T-helper 17 cell (primary cell): ENCODE measurements at places on chromosomes 7 and 10. TPM values are rescaled to one million over a fixed set of nuclear protein-coding genes. Genes with fewer than 3 reads are reported as not detected.

GRCh38 chr7:107045195-107045960 lies 873 bp downstream of the PRKAR2B start:
- peaks cover 9% of the 10 kb centered on the region for H3K36me3 ChIP-seq
- peak overlapping the region; percentile 97 for H3K4me3 ChIP-seq
- H3K27ac ChIP-seq = peak overlapping the region; percentile 1
- peaks cover 8% of the 10 kb centered on the region for H3K4me1 ChIP-seq
- peaks cover 42% of the 10 kb centered on the region for H3K27me3 ChIP-seq

- H3K27ac ChIP-seq = no peak overlapping the region
- H3K27me3 ChIP-seq = no peaks in the 10 kb centered on the region
- H3K4me1 ChIP-seq = no peaks in the 10 kb centered on the region
- peaks cover 3% of the 10 kb centered on the region for H3K36me3 ChIP-seq
- no peak for DNase-seq
Observed at GRCh38 chr7:133941496-133941895, 185.6 kb upstream of the LRGUK start.

DNA sequence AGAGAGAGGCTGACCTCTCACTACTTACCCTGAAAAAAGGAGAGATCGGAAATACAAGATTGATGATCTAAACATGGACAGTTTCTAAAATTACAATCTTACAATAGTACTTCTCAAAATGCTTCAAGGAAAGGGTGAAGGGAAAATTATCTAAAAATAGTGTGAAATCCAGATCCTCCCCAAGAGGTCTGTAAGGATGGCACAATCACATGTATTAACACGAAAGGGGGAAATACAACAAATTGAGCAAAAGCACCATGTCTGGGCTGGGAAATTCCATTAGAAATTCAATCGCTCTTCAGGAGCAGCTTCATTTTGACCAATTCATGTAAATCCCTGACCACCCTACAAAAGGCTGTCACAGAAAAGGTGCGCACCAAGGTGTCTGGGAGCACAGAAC lies 67.0 kb downstream of the PKD1L1 start:
- no peak overlapping the region for H3K27ac ChIP-seq
- no peaks in the 10 kb centered on the region for H3K27me3 ChIP-seq
- DNase-seq = no peak
- no peak overlapping the region for H3K4me3 ChIP-seq

- H3K27me3 ChIP-seq = peaks cover 34% of the 10 kb centered on the region
- H3K4me3 ChIP-seq = no peak overlapping the region
- DNase-seq = no peak
- H3K27ac ChIP-seq = no peak overlapping the region
- H3K36me3 ChIP-seq = no peaks in the 10 kb centered on the region
Observed at GRCh38 chr10:43891241-43891640, 242.6 kb upstream of the ZNF32 start.

- H3K4me3 ChIP-seq = no peak overlapping the region
- no peak for DNase-seq
- H3K27me3 ChIP-seq = peaks cover 47% of the 10 kb centered on the region
- H3K27ac ChIP-seq = no peak overlapping the region
- no peaks in the 10 kb centered on the region for H3K4me1 ChIP-seq
Observed at GRCh38 chr10:123778719-123779517, 112.7 kb downstream of the CPXM2 start.

GRCh38 chr7:39644170-39644569 lies 20.8 kb downstream of the RALA start:
- H3K27me3 ChIP-seq = no peaks in the 10 kb centered on the region
- peaks cover 36% of the 10 kb centered on the region for H3K4me1 ChIP-seq
- peaks cover 4% of the 10 kb centered on the region for H3K36me3 ChIP-seq
- no peak for DNase-seq
- H3K27ac ChIP-seq = no peak overlapping the region

GRCh38 chr10:24277277-24277676 lies 68.3 kb downstream of the KIAA1217 start:
- no peaks in the 10 kb centered on the region for H3K27me3 ChIP-seq
- no peak overlapping the region for H3K27ac ChIP-seq
- no peak for DNase-seq
- no peaks in the 10 kb centered on the region for H3K4me1 ChIP-seq
- peaks cover 2% of the 10 kb centered on the region for H3K36me3 ChIP-seq
- no peak overlapping the region for H3K4me3 ChIP-seq

DNA sequence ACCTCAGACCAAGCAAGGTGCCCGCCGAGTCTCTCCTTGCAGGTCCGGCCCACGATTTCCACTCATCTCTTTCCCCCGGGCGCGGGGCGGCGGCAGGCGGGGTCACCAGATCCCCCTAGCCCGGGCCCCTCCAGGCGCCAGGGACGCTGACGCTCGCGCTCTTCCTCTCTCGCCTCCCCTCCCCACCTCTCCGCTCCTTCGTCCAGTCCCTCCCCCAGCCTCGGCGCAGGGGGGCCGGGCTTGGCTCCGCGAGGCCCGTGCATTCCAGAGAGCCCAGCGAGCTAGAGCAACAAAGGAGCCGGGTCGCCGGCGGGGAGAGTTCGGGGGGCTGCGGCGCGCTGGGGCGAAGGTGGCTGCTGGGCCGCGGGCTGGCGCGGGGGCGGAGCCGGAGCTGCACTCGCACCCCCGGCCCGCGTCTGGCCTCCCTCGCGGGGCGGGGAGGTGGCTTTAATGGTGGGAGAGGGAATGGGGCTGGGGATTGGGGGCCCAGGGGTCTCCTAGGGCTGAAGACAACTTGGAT lies at the start of gene SMO:
Gene SMO, plus strand, starts transcription at position 262 of the 520 bp plus-strand sequence. CDS start 519 bp downstream, outside the sequence.
- no peak for DNase-seq
- H3K27me3 ChIP-seq = peaks cover 70% of the 10 kb centered on the region
- peaks cover 12% of the 10 kb centered on the region for H3K4me1 ChIP-seq

GRCh38 chr10:13272164-13272571 lies 27.7 kb downstream of the PHYH start:
- H3K36me3 ChIP-seq = no peaks in the 10 kb centered on the region
- H3K27me3 ChIP-seq = no peaks in the 10 kb centered on the region
- H3K4me3 ChIP-seq = no peak overlapping the region
- DNase-seq = no peak
- no peak overlapping the region for H3K27ac ChIP-seq

DNA sequence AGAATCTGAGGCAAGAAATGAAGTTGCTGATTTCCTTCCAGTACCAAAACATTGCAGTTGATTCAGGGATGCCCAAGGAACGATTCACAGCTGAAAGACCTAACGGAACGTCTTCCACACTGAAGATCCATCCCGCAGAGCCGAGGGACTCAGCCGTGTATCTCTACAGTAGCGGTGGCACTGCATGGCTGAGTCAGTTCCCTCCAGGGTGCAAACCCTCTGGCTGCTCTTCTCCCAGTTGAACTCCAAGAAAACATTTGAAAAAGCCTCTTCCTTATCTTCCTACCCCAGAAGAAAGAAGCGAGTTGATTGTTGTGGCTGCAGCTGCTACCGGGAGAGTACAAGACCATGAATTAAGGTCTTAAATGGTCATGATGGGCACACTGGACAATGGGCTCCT lies 147.1 kb upstream of the PRSS1 start:
- DNase-seq = no peak
- no peak overlapping the region for H3K27ac ChIP-seq
- H3K36me3 ChIP-seq = no peaks in the 10 kb centered on the region
- H3K27me3 ChIP-seq = peaks cover 6% of the 10 kb centered on the region
- no peak overlapping the region for H3K4me3 ChIP-seq

- no peak for DNase-seq
- no peak overlapping the region for H3K4me3 ChIP-seq
- no peaks in the 10 kb centered on the region for H3K27me3 ChIP-seq
- H3K4me1 ChIP-seq = peaks cover 6% of the 10 kb centered on the region
Observed at GRCh38 chr7:92034116-92034515, 93.5 kb downstream of the AKAP9 start.

GRCh38 chr10:22043327-22043633 lies 39.8 kb upstream of the DNAJC1 start:
- H3K27me3 ChIP-seq = peaks cover 45% of the 10 kb centered on the region
- DNase-seq = no peak
- no peaks in the 10 kb centered on the region for H3K4me1 ChIP-seq
- no peaks in the 10 kb centered on the region for H3K36me3 ChIP-seq

DNA sequence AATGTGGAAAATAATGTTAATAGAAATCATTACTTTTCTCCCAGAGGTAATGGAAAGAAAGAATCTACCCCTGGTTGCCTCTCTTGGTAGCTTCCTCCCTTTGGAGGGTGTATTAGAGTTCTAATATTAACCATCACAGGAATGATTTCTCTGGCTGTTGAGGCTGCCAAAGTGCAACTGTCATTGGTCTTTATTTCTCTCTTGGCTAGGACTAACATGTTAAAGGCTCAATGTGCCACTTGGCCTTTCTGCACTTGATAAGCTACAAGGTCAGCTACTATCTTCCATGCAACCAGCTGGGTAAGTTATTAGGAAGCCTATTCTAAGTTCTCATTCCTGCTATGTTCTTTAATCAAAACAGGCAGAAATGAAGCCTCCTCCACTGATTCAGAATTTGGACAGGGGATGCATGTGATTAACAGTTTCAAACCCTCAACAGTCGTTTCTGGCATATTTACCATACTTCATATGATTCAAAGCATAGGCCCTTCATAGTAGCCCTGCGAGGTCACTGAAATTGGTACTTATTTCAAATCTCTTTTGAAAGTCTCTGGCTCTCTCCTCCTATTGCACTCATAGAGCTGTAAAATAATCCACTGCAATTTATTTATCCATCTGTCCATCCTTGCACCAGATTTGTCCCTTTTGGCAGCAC lies 645.0 kb downstream of the SORCS1 start:
- H3K4me3 ChIP-seq = no peak overlapping the region
- DNase-seq = no peak
- no peaks in the 10 kb centered on the region for H3K27me3 ChIP-seq
- no peak overlapping the region for H3K27ac ChIP-seq
- H3K36me3 ChIP-seq = no peaks in the 10 kb centered on the region
- no peaks in the 10 kb centered on the region for H3K4me1 ChIP-seq

DNA sequence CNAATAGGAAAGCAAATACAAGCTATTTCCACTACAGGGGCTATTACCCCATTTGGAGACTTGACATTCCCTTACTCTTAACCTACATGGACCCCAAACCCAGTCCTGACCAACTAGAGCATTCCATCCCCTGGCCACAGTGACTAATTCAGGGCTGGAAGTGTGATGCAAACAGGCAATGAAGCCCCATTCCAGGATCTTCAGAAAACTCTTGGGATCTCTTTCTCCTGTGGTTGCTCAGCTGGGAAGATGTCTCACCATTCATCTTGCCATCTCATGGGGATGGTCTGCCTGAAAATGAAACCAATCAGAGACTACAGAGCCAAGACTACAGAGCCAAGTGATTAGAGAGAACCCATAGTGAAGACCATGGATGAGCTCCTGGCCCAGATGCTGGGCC lies 206.2 kb downstream of the ZNF365 start:
- H3K27me3 ChIP-seq = peaks cover 9% of the 10 kb centered on the region
- no peaks in the 10 kb centered on the region for H3K4me1 ChIP-seq
- no peaks in the 10 kb centered on the region for H3K36me3 ChIP-seq
- DNase-seq = no peak
- H3K27ac ChIP-seq = no peak overlapping the region

DNA sequence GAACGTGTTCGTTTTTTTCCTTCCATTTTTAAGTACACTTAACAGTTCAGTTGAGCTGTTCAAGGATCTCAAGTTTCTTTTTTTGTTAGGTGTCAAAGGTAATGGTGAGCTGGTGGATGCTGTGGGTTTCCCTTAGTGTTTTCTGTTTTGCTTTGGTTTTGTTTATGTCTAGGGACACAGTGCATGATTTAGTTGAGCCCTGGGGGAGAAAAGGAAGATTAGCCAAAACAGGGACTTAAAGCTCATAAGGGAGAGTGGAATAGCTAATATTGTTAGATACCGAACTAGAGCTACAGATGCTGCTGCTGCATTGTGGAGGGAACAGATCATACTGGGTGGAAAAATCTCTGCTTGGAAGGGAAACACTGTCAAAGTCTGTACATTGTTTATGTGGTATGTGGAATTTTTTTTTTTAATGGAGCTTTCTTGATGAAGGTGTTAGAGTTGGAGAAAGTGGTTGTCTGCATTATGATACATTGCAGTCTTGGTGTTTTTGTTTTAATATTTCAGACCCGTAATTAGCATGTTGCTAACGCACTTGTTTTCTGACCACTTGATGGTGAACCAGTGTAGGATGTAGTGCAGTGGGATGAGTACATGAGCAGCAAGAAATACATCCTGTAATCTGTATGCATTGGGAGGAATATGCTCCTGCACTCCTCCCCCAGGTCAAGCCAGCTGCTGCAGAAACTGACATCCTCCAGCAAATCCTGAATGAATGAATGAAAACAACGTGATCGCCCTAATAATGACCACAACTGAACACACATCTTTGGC lies 2.1 kb downstream of the GLCCI1 start:
- peaks cover 2% of the 10 kb centered on the region for H3K36me3 ChIP-seq
- DNase-seq = no peak
- H3K4me3 ChIP-seq = no peak overlapping the region
- H3K27me3 ChIP-seq = no peaks in the 10 kb centered on the region

DNA sequence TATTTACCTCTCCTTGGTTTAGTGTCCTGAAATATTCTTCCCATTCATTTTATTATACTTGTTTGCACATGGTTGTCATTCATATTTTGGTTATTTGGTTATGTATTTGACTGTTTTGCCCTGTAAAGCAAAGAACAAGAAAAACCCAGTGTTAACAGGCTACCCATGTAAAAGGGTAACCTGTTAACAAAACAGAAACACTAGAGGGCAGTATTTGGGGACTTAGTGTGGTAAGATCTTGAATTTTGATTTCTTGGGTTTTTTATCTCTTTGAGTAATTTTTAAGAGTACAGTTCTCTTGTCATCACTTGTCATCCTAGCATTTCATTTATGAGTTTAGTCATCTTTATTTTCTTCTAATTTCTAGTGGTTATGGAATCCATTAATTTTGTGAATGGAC lies 51.3 kb downstream of the POLL start:
- H3K27me3 ChIP-seq = no peaks in the 10 kb centered on the region
- H3K4me3 ChIP-seq = no peak overlapping the region
- H3K36me3 ChIP-seq = peaks cover 4% of the 10 kb centered on the region
- no peaks in the 10 kb centered on the region for H3K4me1 ChIP-seq
- peak overlapping the region; percentile 39 for H3K27ac ChIP-seq
- DNase-seq = no peak

GRCh38 chr7:127683776-127684681 lies 32.0 kb downstream of the SND1 start:
- no peaks in the 10 kb centered on the region for H3K27me3 ChIP-seq
- H3K36me3 ChIP-seq = peaks cover 2% of the 10 kb centered on the region
- no peak overlapping the region for H3K27ac ChIP-seq
- H3K4me3 ChIP-seq = no peak overlapping the region
- DNase-seq = no peak

GRCh38 chr7:159115601-159116501 lies 28.8 kb downstream of the VIPR2 start:
- H3K4me1 ChIP-seq = peaks cover 3% of the 10 kb centered on the region
- H3K4me3 ChIP-seq = no peak overlapping the region
- H3K27me3 ChIP-seq = peaks cover 59% of the 10 kb centered on the region
- H3K36me3 ChIP-seq = no peaks in the 10 kb centered on the region
- no peak for DNase-seq
- H3K27ac ChIP-seq = no peak overlapping the region

DNA sequence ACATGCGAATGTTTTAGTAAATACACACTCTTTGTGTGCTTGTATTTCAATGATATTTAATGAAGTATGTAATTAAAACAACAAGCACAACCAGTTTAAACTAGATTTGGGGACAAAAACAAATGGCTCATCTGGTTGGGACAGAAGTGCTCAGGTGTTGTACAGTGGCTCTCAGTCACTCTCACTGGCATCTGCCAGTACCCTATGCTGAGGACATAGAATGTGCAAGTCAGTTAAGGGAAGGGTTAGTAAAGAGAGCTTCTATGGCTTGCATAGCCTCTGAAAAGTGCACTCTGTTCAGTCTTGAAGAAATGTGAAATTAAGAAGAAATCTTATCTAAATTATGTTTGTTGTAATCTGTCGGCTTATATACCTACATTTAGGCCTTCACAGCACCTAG lies 183.0 kb downstream of the LRRC4 start:
- H3K36me3 ChIP-seq = peaks cover 14% of the 10 kb centered on the region
- H3K27ac ChIP-seq = no peak overlapping the region
- H3K4me3 ChIP-seq = no peak overlapping the region
- H3K4me1 ChIP-seq = peaks cover 13% of the 10 kb centered on the region

Gene AGR2
- not detected for total RNA-seq

Gene AVPI1
- total RNA-seq = 8.6 TPM

Gene ARHGEF5
- 4.2 TPM for total RNA-seq

Gene NOD1
- total RNA-seq = 15.7 TPM
